ENCODE measurements at places on chromosomes 2 and 18.

DNA sequence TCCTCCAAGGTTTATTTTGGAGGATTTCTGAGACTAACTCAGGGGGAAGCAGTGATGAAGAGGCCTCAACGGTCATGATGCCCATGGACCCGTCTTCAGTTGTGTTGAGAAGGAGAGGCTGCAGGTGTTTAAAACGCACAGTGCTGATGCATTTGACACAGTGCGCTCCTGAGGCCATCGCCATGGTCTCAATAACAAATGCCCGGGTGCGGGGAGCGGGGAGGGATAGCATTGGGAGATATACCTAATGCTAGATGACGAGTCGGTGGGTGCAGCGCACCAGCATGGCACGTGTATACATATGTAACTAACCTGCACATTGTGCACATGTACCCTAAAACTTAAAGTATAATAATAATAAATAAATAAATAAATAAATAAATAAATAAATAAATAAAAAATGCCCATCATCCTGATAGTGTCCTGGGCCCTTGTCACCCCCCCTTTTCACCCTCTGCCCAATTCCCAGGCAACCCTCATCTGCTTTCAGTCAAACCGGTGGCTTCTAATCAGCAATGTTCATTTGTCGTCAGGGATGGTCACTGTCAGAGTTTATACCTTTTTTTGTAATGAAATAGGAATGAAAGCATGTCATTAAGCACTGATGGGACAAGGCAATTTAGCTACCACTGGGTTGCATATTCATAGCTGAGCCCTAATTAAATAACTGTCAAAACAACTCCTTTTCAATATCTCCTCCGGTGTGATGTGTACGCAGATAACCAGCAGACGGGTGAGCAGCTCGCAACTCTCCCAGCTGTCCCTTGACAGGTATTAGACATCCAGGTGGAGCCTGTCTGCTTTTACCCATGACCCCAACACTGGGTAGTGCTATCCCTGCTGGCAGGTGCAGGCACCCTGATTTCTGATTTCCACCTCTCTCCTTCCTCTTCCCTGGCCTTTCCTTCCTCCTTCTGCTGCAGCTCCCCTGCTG is 95.9 kb downstream of the KCNF1 start:
- no peak for DNase-seq

GRCh38 chr2:120683081-120683480 is 52.6 kb upstream of the GLI2 start:
- no peak for DNase-seq

GRCh38 chr18:12747530-12748315 is 44.9 kb downstream of the PSMG2 start:
- no peak for DNase-seq

- no peak for DNase-seq
These were observed 159.4 kb downstream of the MYO1B start for GRCh38 chr2:191404568-191404991.

- DNase-seq: peak; percentile 74
These were observed 9.4 kb upstream of the CD302 start for GRCh38 chr2:159807183-159808031.

DNA sequence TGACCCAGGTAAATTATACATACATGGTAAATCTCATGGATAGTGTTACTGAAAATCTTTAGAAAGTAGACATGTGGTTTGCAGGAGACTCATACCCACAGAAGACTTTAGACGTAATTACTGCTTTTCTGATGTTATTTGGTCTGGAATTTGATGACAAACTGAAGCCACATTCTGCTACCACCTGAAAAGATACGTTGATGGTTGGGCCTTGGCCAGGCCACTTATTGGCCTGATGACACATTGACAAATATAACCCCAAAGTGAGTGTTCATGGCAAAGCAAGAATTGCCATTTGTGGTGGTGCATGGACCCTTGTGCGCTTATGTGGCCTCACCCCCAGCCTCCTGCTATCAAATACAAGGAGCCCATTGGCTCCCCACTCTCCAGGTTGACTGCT is 155.6 kb downstream of the METTL4 start:
- DNase-seq: no peak

- DNase-seq: no peak
These were observed 49.4 kb downstream of the AGAP1 start for GRCh38 chr2:235543128-235543750.

- no peak for DNase-seq
These were observed 322.2 kb downstream of the ETAA1 start for GRCh38 chr2:67719351-67719750.

DNA sequence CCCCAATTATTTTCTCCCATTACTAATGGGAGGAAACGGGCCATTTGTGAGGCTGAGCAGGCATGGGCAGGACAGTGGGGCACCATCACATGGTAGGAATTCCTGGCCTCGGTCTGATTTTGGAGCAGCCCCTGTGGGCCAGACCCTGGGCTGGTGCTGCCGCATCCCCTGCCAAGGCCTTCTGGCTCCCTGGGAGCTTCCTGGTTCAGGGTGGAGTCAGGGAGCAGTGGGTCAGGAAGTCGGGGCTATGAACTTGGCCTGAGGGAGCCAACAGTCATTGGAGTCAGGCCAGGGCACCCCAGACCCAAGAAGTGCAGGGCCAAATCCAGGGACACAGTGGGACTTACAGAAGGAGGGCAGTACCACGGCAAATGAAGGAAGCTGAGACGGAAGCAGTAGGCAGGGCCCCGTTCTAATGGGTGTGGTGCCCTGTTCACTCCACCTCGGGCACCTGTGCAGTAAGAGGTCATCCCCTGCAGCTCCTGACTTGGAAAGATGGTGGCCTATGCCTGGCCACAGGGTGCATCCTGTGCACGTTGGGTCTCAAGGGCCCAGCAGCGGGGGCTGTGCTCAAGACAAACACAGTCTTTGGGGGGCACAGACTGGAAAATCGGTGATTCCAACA is 328.1 kb downstream of the SMAD2 start:
- no peak for DNase-seq

GRCh38 chr2:231068525-231069222 is 12.0 kb downstream of the PSMD1 start:
- DNase-seq: peak; percentile 52

DNA sequence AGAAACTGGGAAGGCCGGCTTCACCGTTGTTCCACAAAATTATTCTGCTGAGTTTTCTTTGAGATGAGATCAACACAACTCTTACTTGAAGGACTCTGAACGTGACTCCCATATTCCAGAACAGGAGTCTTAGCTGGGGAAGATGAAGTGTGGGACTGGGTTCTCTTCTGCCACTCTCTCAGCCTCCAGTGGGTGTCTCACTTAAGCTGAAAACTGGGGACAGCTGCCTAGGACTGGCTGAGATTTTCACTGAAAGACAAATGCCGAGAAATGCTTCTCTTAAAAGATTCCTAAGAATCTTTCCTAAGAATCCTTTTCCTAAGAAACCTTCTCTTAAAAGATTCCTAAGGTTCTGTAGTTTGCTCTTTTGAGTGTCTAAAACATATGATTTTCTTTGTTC is 156.6 kb upstream of the LHCGR start:
- DNase-seq: no peak

DNA sequence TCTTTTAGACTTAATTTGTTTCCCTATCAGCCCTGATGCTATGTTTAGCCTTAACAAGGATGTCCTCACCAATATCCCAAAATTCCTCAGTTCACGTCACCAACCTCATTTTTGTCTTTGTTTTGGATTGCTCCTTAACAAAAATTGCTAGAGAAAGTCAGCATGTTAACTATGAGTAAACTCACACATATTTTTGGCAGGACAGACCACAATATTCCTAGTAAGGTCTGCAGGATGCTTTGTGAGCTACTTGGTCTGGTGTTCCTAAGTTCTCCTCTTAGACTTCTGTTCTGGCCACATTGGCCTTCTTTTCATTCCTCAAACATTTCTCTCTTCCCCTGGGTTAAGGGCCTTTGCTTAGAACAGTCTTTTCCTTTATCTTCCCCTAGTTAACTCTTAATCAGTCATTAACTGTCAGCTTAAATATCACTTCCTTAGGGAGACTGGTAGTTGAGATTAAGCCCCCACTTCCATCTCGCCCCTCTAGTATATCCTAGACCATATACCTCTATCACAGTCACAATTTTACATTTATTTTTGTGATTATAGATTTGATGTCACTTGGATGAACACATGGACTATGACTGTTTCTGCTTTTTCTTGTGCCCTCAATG is 116.2 kb downstream of the ADCYAP1 start:
- no peak for DNase-seq

GRCh38 chr2:137865954-137866540 is 98.2 kb upstream of the HNMT start:
- DNase-seq: peak; percentile 67

- no peak for DNase-seq
These were observed 7.4 kb downstream of the SP9 start for GRCh38 chr2:174341995-174342685.

- DNase-seq: no peak
These were observed 314.4 kb downstream of the ALK start for GRCh38 chr2:29607038-29607420.

DNA sequence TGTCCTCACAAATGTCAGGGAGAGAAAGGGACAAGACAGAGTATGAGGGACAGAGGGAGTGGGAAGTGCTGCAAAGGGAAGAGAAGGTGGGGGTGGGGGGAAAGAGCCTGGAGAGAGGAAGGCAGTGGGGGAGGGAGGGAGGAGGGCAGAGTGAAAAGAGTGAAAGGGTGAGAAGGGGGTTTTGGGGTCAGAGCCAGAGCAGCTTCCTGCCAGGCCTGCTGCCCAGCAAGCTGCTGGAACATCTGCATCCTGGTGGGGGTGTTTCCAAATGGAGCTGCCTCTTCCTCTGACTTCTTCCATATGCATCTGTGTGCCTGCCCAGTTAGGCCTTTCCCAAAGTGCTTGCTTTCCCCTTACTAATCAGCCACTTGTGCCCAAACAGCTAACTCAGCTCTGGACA is 94.3 kb upstream of the CELF4 start:
- DNase-seq: no peak

GRCh38 chr2:169362118-169362893 is at the start of gene LRP2:
LRP2 (minus strand) TSS chr2:169362534; CDS start chr2:169362399, 135 bp downstream.
- peak; percentile 15 for DNase-seq

GRCh38 chr2:152523091-152523490 is 188.1 kb downstream of the FMNL2 start:
- DNase-seq: no peak

DNA sequence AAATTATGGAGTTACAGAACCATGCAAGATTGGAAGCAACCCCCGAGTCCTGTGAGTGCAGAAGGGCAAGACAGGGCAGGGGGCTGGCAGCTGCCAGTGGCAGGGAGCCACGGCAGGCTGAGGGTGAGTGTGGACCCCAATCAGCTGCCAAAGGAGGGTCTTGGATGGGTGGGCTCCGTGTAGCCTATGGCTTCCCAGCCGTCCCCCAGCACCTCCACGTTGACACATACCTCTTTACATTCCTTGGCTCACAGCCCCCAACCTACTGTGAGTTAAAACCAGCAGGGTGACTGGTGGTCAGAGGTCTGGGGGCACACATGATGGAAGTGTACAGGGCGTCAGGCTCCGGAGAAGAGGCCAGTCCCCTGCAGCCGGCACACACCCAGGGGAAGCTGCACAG is 60.9 kb upstream of the SALL3 start:
- no peak for DNase-seq

DNA sequence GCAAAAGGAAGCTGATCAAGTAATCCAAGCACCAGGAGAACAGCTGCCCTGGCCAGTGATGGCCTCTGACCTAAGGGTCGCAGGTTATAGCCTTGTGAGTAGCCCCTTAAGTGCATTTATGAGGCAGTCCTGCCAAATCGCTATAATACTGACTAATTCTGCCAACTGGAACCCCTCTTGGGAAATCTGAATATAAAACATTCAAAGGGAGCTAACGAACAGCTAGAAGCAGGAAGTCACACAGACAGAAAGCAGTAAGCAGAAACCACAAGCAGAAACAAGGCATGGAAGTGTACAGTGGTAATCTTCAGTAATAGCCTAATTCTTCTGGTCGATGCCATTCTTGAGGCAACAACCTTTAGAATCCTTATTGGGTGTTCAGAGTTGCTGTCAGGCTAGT is 521.3 kb downstream of the METTL4 start:
- peak; percentile 81 for DNase-seq

DNA sequence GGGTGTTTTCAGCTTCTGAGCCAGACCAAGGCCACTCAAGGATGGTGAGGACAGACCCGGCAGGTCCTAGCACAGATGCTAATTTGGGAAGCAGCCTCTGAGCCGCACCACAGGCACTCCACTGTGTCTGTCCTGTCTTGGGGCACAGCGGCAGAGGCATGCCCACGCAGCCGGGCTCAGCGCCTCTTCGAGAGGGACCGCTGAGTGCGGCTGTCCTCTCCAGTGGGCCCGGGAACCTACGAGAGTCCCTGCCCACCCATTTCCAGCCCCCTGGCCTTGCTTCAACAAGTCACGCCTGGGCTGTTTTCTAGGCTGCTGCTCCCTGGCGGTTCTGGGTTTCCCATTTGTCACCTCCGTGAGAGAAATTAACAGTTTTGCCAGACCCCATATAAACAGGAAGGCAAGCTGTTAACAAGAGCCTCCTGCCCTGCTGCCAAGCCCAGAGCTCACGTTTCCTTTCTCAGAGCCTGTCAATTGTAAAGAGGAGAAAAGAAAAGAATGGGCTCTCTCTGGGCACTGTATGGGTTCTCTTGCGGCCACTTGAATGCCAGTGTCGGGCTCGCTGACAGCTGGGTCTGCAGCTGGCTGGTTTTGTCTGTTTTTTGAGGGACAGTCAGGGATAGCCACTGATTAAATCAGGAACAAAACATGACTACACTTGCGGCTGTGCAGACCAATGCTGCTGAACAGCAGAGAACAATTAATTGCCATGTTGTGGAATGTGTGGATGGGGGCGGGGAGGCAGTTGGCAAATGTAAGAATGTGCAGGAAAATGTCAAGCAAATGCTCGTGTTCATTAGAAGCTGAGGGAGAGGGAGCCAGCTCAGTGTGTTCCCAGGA is 30.6 kb downstream of the TMEM17 start:
- DNase-seq: no peak

DNA sequence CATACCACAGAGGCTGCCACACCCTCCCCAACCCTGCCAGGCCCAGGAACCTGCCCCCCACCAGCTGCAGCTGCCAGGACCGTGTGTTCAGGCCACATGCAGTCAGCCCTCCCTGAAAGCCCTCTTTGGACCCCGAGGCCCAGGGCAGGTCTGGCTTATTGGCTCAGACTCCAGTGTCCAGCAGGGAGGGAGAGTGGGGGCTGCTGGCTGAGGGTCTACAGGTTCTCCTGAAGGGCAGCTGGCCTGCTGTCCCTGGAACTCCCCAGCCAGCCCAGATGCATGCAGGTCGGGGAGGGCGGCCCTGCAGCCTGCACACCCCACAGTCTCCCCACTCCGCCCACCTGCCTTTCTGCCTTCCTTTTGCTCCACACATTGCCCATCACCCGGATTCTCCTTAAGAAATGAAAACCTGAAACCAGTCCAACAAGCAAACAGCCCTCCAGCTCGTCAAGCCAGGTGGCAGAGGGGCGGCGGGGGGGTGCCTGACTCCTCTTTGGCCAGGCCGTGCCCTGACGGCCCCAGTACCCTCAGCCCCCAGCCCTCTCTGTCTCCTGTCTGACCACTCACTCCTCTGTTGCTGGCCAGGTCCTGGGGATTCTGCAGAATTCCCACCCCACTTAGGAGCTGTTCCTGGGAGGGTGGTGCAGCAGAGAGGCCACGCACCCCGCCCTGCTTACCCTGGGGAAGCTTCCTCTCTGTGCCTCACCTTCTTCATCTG is 18.0 kb downstream of the GPR35 start:
- no peak for DNase-seq

GRCh38 chr18:27581296-27581904 is 396.3 kb upstream of the CHST9 start:
- DNase-seq: no peak

- DNase-seq: no peak
These were observed 735.6 kb downstream of the TSN start for GRCh38 chr2:122491011-122491410.

Measured in NB4 (cell line).